ENCODE measurements at places on chromosomes 6 and 20. TPM values are rescaled to one million over a fixed set of nuclear protein-coding genes. Genes with fewer than 3 reads are reported as not detected.
A peak's percentile ranks its signal among the peaks of the same experiment; 100 is the strongest.

- no peak for DNase-seq
These were observed 39.8 kb downstream of the GNAS start for GRCh38 chr20:58892141-58892931.

DNA sequence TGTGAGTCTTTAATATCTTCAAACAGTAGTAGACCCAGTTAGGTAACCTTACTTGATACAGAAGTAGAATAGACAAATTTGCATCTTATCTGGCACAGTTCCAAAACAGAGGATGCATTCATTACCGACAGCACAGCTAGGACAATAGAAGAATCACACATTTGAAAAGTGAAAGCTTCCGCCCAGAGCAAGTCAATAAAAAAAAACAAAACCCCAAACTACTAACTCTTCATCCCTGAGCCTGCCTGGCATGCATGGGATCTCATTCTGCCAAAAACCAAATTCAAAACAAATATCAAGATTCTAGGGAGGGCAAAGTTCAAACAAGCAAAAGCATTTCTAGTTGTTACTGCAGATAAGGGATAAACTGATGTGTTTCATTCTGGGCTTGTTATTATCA, 235.4 kb downstream of the BTBD9 start:
- no peak for DNase-seq

GRCh38 chr6:7392402-7392801, 2.8 kb downstream of the RIOK1 start:
- DNase-seq = no peak

- DNase-seq = no peak
These were observed 637.1 kb upstream of the CITED2 start for GRCh38 chr6:140011537-140011936.

- peak; percentile 70 for DNase-seq
These were observed 97.1 kb upstream of the KCNK16 start for GRCh38 chr6:39419607-39420006.

GRCh38 chr6:157144859-157145568, 178.3 kb downstream of the TMEM242 start:
- no peak for DNase-seq

GRCh38 chr6:146968041-146968760, 236.0 kb upstream of the STXBP5 start:
- no peak for DNase-seq

DNA sequence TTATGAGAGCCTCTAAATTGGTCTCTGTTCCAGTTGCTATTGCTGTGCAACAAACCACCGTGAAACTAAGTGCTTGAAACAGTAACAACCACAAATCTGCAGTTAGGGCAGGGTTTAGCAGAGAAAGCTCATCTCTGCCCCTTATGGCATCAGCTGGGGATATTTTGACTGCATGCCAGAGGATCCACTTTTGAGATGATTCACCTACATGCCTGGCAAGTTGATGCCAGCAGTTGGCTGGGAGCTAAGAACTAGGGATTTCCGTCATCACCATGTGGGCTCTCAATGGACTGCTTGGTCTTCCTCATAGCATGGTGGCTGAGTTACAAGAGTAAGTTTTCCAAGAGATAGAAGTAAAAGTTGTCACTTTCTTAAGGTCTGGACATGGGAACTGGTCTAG, 35.1 kb downstream of the PLCB4 start:
- no peak for DNase-seq

- DNase-seq = no peak
These were observed 42.4 kb downstream of the SLC2A10 start for GRCh38 chr20:46751856-46752255.

DNA sequence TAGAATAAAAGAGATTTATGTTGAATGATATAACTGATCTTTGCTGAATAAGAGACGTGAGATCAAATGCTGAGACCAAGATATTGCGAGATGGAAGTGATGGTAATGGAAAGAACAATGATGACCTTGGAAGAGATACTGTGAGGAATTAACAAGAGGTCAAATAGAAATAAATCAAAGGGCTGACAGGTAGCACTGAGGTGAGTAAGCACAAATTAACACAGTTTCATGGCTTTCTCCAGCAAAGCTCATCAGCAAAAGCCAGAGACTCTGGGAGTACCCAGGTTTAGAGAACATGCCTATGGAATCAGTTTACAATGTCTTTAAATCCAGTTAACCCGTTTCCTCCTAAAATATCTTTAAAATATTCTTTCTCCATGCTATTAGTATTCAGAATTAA, 53.3 kb downstream of the POU3F2 start:
- no peak for DNase-seq

DNA sequence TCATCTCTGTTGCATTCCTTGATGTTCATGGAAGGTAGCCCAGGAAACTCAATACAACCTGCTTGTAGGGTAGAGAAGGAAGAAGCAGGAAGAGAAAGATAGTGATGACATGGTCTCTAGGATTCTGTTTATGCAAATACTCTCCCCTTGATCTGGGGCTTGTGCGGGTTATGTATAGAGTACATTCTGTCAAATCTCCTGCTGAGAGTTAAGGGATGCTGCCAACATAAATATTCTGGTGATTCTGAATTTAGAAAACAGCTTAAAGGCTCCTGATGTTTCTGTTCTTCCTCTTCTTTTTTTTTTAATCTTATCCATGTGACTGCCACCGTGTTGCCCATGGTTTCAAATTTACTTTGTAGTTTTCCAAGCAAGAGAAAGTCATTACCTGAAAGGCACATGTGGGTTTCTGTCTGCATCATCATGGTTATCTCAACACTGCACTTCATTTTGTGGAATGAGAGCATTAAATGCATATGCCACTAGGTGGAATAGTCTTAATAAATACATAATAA, 150.6 kb downstream of the RPS12 start:
- no peak for DNase-seq

GRCh38 chr6:11198663-11199603, 33.5 kb downstream of the NEDD9 start:
- DNase-seq = no peak

GRCh38 chr6:148805777-148806176, 58.9 kb downstream of the UST start:
- no peak for DNase-seq

- DNase-seq = no peak
These were observed 91.0 kb downstream of the TCP11 start for GRCh38 chr6:35049900-35050756.

- DNase-seq = peak; percentile 94
These were observed 20.4 kb upstream of the CD109 start for GRCh38 chr6:73675466-73676098.

DNA sequence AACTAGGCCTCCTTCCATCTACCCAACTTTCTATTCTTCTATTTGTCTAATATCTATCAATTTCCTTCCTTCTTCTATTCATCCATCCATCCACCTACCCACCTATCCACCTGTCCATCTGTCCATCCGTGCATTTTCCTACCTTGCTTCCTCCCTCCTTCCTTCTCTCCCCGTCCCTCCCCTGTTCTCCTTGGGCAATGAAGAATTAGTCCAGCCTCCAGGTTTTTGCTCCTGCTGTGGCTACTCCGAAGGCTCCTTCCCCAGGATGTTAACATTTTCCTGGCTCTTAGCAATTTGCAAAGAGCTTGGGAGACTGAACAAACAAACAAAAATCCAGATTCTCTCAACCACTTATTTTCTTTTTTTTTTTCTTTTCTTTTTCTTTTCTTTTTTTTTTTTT, 81.6 kb downstream of the KCNB1 start:
- no peak for DNase-seq

GRCh38 chr6:7087491-7087979, 20.2 kb upstream of the RREB1 start:
- DNase-seq = no peak

- DNase-seq = no peak
These were observed 73.2 kb downstream of the ROS1 start for GRCh38 chr6:117352466-117353081.

DNA sequence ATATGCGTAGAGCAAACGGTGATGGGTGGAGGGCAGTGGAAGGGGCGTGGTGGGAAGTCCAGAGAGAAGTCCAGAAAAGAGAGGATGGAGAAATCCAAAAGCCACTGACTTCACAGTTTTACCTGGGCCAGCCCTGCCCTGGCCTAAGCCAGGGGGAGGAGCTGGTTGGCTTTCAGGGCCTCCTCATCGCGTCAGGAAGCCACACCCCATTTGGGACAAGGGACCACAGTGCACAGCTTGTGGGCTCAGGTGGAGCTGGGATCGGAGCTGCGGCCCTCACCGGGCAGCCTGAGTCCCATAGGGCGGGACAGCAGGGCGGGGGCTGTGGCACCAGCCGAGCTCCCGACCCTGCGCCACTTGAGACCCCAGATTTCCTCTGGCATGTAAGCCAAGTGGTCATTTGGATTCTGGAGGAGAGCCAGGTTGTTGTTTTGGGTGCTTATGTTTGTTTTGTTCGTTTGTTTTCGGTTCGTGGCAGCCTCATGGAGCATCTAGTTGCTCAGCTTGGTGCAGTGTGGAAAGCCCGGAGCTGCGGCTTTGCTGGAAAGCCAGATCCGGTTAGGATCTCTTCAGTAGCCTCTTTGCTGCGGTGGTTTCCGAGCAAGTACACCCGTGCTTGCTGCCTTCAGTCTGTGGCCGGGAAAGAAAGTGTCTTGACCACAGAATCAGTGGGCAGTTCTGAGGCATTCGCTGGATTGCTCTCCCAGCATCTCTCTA, 42.2 kb downstream of the RIOK1 start:
- no peak for DNase-seq

- DNase-seq = peak; percentile 50
These were observed 29.4 kb upstream of the ZBP1 start for GRCh38 chr20:57649617-57650015.

- no peak for DNase-seq
These were observed 868 bp downstream of the LTV1 start for GRCh38 chr6:143844006-143844405.

- DNase-seq = no peak
These were observed 181.8 kb downstream of the TTLL2 start for GRCh38 chr6:167506443-167507301.

DNA sequence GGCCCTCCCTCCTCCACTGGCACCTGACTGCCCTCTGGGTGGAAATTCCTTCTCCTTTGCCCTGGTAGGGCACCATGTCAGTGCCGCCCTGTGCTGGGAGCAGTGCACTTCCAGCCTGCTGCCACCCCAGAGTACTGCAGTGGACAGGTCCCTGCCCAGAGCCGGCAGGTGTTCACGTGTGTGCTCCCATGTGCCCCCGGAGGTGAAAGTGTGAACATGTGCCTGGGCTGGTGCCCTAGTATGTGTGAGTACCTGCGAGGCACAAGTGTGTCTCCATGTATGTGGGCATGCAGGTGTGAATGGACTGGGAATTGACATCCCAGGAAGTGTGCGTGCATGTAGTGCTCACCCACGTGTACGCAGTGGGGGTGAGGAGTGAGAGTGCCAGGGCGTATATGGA, 29.4 kb downstream of the SDCBP2 start:
- DNase-seq = no peak

DNA sequence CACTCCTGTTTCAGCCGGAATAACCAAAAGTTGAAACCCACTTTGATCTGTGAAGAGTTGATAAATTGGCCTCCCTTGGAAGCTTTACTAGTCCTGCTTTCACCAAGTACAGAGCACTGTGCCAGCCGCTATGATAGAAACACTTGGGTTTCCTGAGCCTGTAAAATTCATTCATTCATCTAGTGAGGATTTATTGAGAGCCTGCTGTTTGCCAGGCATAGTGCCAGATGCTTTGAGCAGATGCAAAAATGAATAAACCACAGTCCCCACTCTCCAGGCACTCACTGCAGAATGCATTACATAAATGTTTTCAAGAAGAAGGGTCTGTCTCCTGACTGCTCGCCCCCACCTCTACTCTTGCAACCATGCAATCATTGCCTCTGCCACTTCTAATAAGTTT, 25.3 kb upstream of the TMEM217 start:
- DNase-seq = no peak

- no peak for DNase-seq
These were observed 6.0 kb upstream of the RBM38 start for GRCh38 chr20:57384953-57385761.

DNA sequence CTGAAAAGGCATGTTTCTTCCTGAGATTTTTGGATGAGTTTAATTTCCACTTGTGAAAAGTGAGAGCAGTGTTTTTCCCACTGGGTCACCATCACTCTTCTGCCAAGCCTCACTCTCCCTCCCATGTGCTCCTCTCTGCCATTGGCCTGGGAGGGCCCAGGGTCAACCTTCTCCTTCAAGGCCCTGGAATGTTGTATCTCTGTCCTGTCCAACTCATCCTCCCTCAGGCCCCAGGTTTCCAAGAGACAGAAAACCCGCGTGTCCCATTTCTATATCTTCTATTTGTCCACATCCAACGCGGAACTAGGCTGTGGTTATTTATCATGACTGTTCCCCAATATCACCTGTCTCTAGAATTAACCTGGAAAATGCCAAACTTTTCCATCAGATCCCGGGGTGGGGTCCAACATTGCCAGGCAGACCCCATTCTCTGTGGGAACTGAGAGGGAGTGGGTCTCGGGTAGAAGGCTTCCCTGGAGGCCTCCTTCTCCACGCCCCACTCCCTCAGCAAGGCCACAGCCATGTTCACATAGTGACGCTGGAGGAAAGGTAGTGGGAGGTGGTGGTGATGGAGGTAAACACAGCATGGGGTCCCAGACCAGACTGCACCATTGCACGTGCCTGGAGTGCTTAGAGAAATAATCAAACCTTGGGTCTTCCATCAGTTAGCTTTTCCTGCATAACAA, 173.5 kb downstream of the SCP2D1 start:
- DNase-seq = no peak

DNA sequence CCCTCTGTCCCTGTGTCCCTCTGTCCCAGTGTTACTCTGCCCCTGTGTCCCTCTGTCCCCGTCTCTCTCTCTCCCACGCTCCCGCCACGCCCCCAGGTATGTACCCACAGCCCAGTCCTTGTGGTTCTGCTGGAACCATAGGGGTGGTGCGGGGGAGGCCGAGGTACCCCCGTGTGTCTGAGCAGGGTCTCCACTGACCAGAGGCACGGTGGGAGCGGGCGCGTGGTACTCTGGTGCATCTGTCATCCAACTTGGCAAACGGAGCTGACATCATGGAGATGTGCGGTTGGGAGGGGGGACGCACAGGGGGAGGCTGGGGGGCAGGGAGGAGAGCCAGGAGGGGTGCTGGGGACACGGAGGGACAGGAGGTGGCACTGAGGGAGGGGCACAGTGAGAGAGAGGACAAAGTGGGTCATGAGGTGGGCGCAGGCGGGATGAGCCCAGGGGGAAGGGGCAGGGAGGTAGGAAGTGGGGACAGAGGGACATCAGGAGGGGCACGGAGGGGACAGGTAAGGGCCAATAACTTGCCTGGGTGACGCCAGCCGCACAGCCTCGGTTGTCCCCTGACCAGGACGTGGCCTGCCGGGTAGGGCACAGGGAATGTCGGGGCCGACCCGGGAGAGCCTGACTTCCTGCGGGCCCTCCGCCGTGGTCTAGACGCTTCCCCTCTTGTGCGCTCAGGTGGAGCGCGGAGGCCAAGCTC, 163.6 kb upstream of the PDE10A start:
- no peak for DNase-seq

PNPLA1 gene
- not detected for total RNA-seq

MRPL18 gene
- 63.3 TPM for total RNA-seq

MCCD1 gene
- not detected for total RNA-seq

PTCRA gene
- not detected for total RNA-seq

VSX1 gene
- not detected for total RNA-seq

UBD gene
- not detected for total RNA-seq

RCAN2 gene
- total RNA-seq = 79.1 TPM

GNAS-AS1 gene
- 0.13 TPM for total RNA-seq

CTAGE9 gene
- total RNA-seq = not detected

CDC5L gene
- total RNA-seq = 18.4 TPM

LY6G6C gene
- not detected for total RNA-seq

FOXS1 gene
- 0.91 TPM for total RNA-seq

ZNF165 gene
- 0.83 TPM for total RNA-seq

HLA-DQA2 gene
- total RNA-seq = not detected

FAM162B gene
- 4.2 TPM for total RNA-seq

FRK gene
- 0.17 TPM for total RNA-seq

ZC3H12D gene
- 0.91 TPM for total RNA-seq

OXT gene
- total RNA-seq = not detected

TMC2 gene
- not detected for total RNA-seq

IBTK gene
- 26.2 TPM for total RNA-seq

Data from esophagus muscularis mucosa (tissue), 4 donors.